ENCODE measurements at places on chromosomes 2 and 18.

DNA sequence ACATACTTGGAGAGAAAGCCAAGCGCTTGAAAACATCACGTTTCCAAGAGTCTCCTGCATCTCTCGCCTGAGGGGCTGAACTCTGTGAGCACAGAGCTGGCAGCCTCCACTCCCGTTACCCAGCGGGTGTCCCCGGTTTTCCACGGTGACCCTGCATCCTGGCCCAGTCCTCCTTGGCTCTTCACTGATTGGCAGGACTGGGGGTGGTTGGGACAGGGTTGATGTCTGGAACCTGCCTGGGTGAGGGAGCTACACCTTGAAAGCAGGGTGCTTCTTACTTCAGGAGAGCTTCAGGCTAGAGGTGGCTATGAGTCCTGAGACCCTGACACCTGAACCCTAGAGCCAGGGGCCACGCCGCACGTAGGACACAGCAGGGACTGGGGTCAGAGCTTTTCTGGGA, 234.1 kb downstream of the DYSF start:
- no peak for DNase-seq

GRCh38 chr2:234661175-234661574, 164.3 kb upstream of the ARL4C start:
- no peak for DNase-seq

DNA sequence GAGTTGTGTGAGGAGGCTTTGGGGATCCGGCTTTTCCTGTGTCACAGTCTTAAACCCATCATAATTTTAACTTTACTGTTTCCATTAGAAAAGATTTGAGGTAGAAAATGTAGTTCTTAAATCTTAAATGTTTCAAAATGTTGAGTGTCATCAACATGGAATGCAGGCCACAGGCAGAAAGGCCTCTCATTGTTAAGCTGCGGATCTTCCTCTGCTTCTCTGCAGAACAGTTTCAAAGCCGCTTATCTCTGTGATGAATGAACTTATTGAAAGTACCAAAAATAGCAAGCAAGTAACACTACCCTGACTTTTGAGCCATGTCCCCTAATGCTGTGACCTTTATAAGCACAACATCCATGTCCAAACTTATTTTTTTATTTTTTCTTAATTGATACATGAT, 1645.8 kb downstream of the DPP10 start:
- DNase-seq: no peak

GRCh38 chr2:181594322-181594721, 62.6 kb downstream of the CERKL start:
- DNase-seq: no peak

DNA sequence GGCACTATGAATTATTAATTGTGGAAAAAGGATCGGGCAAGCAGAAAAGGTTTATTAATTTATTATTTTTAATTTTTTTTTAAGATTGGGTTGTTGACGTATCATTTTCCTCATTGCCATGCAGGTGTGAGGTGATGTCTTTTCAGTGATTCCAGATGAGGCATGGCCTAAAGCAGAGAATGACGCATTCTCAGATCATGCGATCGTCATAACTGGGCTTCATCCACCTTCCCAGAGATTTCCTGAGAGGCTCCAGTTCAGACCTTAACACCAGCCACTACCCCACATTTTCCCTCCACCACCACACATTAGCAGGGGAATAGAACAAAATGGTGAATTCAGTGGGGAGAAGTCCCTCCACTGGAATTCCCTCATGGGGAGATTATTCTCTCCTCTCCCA, 518.4 kb upstream of the SPHKAP start:
- DNase-seq: no peak

GRCh38 chr2:109353806-109354745, 225.1 kb downstream of the SH3RF3 start:
- DNase-seq: no peak

DNA sequence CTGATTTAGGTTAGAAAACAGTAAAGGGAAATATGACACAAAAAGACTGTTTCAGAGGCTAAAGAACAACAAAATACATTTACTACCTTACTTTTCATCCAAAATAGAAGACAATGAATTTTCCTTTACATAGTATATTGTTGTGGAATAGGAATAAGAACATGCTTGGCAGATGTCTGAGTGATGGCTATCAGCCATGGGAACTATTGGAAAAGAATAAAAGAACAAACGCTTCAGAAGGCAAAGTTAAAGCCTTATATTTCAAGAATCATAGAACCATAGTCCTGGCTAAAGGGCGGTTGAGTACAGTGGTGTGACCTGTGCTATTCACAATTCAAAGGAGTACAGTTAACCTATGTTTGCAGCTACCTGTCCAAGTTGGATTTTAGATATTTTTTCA, 73.9 kb upstream of the NRXN1 start:
- no peak for DNase-seq

DNA sequence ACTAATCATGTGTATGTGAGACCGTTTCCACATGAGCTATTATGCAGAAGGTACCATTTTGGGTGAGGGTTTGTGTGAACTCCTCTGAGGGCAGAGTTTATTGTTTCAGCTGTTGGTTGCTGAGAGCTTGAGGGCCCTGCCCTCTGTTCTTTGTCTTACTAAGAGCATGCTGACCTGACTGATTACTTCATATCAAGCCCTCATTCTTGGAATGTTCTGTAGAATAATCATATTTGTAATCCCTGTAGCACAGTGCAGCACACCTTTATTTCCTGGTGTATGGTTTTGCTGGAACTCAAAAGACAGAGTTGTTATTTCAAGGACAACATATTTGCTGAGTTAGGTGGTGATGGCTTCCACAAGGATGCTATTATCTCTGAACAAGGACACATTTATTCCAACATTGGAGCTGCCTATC, 118.5 kb downstream of the GALNT3 start:
- DNase-seq: no peak

GRCh38 chr2:28981016-28981441, at the start of gene TOGARAM2:
TSS of gene TOGARAM2 (plus strand) at chr2:28981298. CDS start at chr2:28994835, 13,537 bp downstream.
- DNase-seq: no peak

DNA sequence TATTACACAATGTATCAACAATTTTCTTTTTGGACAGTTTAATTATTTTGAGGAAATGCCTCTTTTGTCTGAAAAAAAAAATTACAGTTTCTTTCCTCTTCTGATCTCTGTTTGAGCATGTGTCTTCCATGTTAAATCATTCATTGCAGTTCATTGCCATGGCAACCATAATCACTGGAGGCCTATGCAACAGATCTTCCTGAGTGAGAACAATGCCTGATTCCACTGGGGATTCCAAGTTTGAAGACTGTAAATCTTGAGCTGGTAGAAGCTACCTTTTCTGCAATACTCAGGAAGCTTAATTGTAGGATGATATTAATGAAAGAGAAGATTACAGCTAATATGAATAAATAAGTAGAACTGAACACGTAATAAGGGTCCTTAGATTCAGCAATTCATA, 721.4 kb upstream of the CNTNAP5 start:
- no peak for DNase-seq

GRCh38 chr2:33706410-33706809, 107.3 kb upstream of the FAM98A start:
- no peak for DNase-seq

DNA sequence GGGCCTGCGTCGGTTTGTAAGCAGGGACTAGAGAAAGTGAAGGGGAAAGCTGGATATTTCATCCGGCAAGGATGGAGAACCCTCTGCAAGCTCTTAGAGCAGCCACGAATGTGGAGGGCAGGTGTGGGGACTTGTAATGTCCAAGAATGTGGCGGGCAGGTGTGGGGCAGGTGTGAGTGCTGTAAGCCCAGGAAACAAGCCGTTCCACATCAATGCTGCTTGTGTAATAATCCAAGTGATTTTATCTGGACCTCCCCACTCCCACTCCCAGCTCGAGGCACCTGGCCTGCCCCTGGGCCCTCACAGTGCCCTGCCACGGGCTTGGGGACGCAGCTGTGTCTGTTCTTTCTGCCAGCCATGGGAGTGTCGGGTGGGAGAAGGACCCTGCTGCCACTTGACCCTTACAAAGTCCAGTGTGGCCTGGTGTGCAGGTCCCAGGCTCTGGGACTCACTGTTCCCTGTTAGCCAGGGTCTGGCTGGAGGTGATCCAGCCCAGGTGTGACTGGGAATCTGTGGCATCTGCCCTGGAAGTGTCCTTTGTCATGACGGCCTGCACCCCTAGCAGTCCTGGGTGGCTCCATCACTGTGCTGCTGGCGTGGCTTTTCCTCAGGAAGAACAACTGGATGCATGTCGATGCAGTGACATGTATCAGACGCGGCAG, 42.8 kb downstream of the SOX11 start:
- no peak for DNase-seq

GRCh38 chr2:54212456-54212855, 43.6 kb downstream of the TSPYL6 start:
- DNase-seq: no peak
